Adrenal gland (tissue), 19 donors: ENCODE measurements at places on chromosomes 1 and 21.

GRCh38 chr1:214380986-214381695 is 100.2 kb downstream of the SMYD2 start:
- DNase-seq, result no peak

GRCh38 chr1:85330214-85330631 is 53.8 kb upstream of the BCL10 start:
- no peak for DNase-seq

DNA sequence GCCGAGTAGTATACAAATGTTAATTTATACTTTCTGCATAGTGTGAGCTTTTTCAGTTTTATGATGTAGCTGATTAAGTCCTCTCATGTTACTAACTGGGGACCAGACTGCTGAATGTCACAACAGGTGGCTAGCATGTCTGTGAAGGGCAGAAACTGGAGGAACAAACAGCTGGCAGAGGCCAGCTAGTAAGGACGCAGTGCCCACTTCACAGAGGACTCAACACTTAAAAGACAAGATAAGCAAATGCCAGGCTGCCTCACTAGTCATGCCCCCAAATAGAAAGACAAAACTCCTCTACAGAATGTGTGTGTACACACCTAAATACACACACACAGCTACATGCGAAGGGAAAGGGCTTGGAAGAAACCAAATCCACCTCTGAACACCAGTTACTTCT is 73.8 kb upstream of the ZNF678 start:
- DNase-seq, result no peak

DNA sequence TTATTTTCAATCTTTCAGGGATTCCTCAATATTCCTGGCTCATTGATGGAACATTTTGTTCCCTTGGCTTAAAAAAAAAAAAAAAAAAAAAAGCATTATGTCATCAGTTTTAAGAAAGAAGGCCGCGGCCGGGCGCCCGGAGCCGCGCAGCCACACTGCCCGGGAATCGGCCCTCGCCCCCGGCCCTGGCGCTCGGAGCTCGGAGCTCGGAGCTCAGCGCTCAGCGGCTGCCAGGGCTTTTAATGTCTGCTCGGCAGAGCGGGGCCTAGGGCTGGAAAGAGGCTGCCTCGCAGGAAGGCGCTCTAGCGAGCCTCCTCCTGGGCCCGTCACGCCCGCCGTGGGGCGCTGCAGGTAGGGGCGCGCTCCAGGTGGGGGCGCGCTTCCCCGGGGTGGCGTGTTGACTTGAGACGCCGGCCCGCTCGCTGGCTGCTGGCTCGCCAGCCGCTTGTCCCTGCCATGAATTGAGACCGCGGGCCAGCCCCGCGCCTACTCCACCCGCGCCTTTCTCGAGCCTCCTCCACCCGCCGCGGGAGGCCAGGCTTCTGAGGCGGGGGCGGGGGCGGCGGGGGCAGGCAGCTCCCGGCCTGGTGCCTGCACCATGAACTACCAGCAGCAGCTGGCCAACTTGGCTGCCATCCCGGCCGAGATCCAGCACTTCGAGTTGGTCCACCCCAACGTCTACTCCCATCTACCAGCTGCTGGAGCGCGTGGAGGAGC is 5.4 kb upstream of the TDRD5 start:
- peak; percentile 74 for DNase-seq

DNA sequence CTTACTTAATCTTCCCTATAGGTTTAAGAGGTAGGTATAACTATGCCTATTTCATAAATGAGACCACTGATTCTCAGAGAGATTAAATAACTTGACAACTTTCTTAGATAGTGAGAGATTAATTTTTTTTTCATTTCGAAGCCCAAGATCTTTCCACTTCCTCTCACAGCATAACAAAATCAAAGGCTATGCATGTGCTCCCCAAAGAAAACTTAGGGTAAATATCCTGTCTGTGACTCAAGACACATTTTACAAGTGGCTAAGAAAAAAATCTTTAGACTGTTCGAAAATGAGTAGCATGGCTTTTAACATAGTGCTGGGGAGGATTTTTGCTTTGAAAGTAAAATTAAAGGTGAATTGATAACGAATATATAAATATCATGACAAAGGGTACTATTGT is 8.2 kb upstream of the C1orf141 start:
- DNase-seq, result no peak

DNA sequence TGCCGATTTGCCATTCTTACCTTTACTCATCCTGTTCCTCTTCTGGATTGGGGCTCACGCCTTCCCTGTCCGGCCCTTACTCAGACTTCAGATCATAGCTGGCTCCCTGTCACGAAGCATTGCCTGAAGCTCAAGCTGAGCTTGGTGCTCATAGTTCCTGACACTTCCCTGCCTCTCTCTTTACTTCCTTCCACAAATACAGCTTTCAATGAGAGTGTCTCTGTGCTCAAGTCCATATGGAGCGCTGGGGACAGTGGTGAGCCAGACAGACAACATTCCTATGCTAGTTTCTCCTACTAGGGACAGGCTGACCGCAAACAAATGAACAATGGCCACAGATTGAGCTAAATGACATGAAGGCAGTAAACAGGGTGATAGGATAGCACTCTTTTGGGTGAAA is 38.1 kb downstream of the HHAT start:
- no peak for DNase-seq

- DNase-seq, result no peak
These were observed 200.6 kb downstream of the CRB1 start for GRCh38 chr1:197468543-197469175.

DNA sequence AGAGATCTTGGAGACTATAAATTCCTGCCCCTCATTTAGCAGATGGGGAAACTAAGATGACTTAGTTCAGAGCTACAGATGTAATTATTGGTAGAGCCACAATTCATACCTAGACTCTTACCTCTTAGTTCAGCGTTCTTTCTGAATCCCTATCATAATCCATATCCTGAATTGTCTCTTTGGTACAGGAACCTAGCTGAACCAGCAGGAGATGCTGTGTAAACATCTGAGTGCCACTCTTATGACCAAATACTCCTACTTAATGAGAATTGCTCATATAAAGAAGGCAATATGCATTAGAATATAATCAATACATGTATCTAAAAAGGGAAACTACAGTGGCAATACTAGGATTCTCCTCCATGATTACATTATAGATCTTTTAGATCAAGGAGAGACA is 459.0 kb downstream of the SIPA1L2 start:
- DNase-seq, result no peak

- no peak for DNase-seq
These were observed 35.9 kb downstream of the MAP3K7CL start for GRCh38 chr21:29166323-29166722.

- no peak for DNase-seq
These were observed 735 bp upstream of the BRINP3 start for GRCh38 chr1:190478149-190479049.
